ENCODE measurements at places on chromosomes 13 and 19.

GRCh38 chr13:94236872-94237271 lies 242.6 kb downstream of the DCT start:
- DNase-seq, result no peak

- DNase-seq, result peak; percentile 66
These were observed 28.2 kb downstream of the CKM start for GRCh38 chr19:45294291-45295029.

GRCh38 chr13:79392882-79393563 lies 13.0 kb downstream of the RBM26 start:
- DNase-seq, result no peak

- DNase-seq, result no peak
These were observed 584 bp downstream of the SMG9 start for GRCh38 chr19:43754253-43754502.

DNA sequence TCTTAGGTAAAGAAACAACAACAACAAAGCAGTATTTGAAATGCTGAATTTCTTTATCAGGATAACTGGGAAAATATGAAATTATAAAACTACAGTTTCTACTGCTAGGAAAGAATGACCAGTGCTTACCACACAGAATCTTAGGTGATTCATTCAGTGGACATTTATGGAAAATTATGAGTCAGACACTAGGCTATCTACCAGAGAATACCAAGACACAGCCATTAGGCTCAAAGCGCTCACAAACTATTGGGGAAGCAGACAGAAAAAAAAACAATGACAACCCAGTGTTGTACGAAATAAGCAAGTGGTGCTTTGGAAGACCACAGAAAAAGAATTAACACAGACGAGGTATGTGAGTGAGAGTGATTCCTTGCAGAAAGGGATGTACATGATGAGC lies 1019.5 kb downstream of the PCDH9 start:
- no peak for DNase-seq

GRCh38 chr13:106361621-106362020 lies 173.8 kb downstream of the EFNB2 start:
- no peak for DNase-seq

DNA sequence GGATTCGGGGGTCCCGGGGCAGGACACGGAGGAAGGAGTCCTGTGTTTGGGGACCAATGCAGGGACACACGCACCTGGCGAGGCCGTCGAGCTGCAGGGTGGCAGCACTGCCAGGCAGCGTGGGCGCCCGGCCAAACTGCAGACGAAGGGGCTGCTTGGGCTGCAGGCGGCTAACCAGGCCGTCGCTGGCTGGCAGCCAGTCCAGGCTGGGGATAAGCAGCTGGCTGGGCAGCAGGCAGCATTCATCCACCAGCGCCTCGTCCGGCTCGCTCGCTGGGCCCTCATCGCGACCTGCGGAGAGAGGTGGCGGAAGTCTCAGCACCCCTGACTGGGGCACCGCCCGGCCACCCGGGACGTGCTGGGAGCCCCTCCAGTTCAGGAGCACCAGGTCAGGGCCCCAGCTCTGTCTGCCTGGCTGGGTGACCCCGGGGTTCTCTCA lies 11.5 kb downstream of the CFD start:
- DNase-seq, result no peak

- DNase-seq, result no peak
These were observed 114.2 kb downstream of the NUFIP1 start for GRCh38 chr13:44874886-44875630.

GRCh38 chr13:76425935-76426334 lies 460.3 kb downstream of the KCTD12 start:
- DNase-seq, result no peak

DNA sequence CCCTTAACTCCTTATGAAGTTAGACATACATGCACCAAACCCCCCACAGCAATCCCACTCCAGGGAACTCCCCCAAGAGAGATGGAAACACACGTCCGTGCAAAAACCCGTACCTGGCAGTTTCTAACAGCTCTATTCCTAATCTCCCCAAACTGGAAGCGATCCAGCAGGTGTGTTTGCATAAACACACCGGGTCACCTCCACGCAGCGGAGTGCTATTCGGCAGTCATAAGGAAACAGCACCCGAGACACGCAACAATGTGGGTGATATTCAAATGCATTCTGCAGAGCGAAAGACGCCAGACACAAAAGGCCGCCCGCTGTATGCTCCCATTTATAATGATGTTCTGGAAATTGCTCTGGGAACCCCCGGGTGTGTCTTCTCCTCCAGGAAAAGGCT lies 6.8 kb upstream of the ZNRF4 start:
- DNase-seq, result no peak

GRCh38 chr19:13819238-13819637 lies 24.0 kb downstream of the ZSWIM4 start:
- DNase-seq, result no peak

DNA sequence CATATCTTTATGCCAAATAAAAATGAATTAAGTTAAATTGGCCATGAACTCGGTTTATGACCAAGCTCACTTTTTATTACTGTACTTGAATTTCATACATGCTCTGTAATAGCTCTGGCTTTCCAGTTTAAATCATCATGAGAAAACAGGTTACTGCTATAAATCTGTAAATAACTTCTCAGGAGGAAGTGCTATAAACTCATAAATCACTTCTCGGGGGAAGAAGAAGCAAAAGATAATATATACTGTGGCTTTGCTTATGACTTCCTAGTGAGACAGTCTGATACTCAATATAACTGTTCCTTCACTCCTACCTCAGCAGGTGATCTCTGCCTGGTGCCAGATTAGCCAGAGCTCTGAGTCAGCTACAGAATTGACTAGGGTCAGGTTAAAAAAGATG lies 12.5 kb downstream of the SUPT20H start:
- no peak for DNase-seq

DNA sequence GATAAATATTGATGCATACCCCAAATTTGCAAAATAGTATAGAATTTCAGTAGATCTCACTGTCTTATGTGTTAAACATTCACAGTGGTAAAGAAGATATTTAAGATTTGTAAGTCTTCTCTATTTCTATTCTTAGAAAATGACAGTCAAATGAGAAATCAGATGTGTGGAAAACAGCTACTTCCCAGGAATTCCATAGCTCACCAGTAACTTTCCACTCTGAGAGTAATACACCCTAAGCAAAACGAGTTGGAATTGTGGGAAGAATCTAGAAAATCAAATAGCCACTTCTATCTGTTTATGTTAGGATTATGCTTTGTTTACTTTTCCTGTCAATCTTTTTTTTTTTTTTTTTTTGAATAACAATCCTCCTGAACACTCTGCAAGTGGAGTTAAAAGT lies 69.1 kb downstream of the FLT1 start:
- DNase-seq, result no peak

DNA sequence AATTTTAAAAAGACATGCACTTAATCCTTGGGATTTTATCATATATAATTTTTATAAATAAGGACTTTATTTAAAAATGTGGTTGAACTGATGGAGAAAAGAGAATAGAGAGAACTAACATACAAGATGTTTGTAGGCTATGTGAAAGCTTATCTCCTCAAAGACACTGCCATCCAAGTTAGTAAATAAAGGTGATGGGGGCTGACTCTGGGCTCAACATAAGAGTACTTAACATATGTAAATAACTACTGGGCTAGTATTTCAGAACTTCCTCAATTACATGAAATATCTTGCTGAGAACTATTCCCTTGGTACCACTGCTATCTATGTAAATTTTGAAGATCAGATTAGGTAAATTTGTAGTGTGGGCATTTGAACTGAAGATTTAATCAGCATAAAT lies 1017.3 kb upstream of the PCDH20 start:
- DNase-seq, result no peak

GRCh38 chr19:18279516-18280246 lies 1.7 kb downstream of the JUND start:
- peak; percentile 98 for DNase-seq

DNA sequence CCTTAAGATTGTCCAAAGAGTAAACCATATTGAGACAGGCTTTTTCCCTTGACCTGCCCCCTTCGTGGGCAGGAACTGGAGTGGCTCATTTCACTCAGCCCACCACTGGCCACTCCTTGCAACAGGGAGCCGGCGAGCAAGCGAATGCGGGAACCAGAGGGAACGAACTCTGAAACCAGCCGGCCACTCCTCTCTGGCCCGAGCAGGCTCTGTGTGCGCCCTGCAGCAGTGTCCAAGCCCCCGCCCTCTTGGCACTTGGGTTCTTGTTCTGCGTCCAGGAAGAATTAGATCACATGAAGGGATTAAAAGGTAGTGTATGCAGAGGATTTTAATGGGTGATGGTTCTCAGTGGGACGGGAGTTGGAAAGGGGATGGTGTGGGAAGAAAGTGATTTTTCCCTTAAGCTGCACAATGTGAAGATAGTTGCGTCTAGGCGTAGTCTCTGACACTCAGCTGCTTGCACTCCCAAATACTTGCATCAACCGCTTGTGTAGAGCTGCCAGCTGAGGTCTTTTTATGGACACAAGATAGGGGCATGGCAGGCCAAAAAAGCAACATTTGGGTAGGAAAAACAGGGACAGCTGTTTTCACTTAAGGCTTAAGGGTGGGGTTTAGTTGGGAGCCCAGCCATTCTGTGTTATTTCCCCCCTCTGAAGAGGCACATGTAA lies 1209.7 kb upstream of the PCDH20 start:
- no peak for DNase-seq

DNA sequence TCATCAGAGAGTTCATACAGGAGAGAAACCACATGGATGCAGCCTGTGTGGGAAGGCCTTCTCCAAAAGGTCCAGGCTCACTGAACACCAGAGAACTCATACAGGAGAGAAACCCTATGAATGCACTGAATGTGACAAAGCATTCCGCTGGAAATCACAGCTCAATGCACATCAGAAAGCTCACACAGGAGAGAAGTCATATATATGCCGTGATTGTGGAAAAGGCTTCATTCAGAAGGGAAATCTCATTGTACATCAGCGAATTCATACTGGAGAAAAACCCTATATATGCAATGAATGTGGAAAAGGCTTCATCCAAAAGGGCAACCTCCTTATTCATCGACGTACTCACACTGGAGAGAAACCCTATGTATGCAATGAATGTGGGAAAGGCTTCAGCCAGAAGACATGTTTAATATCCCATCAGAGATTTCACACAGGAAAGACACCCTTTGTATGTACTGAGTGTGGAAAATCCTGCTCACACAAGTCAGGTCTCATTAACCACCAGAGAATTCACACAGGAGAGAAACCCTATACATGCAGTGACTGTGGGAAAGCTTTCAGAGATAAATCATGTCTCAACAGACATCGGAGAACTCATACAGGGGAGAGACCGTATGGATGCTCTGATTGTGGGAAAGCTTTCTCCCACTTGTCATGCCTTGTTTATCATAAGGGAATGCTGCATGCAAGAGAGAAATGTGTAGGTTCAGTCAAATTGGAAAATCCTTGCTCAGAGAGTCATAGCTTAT lies 17.7 kb downstream of the ZNF613 start:
- no peak for DNase-seq

DNA sequence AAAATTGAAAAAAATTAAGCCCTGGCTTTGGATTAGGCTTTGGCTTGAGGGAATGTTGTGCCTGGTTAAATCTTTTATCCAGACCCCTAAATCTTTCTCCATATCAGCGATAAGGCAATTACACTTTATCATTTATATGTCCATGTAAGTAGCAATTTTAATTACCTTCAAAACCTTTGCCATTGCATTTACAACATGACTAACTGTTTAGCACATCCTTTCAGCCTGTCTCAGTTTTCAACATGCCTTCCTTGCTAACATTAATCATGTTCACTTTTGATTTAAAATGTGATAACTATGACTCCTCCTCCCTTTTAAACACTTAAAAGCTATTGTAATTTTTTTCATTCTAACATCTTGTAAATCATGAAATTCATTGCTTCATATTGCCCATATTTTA lies 583.7 kb downstream of the SLITRK1 start:
- no peak for DNase-seq

- no peak for DNase-seq
These were observed 8.5 kb downstream of the SOX21 start for GRCh38 chr13:94703721-94704314.

DNA sequence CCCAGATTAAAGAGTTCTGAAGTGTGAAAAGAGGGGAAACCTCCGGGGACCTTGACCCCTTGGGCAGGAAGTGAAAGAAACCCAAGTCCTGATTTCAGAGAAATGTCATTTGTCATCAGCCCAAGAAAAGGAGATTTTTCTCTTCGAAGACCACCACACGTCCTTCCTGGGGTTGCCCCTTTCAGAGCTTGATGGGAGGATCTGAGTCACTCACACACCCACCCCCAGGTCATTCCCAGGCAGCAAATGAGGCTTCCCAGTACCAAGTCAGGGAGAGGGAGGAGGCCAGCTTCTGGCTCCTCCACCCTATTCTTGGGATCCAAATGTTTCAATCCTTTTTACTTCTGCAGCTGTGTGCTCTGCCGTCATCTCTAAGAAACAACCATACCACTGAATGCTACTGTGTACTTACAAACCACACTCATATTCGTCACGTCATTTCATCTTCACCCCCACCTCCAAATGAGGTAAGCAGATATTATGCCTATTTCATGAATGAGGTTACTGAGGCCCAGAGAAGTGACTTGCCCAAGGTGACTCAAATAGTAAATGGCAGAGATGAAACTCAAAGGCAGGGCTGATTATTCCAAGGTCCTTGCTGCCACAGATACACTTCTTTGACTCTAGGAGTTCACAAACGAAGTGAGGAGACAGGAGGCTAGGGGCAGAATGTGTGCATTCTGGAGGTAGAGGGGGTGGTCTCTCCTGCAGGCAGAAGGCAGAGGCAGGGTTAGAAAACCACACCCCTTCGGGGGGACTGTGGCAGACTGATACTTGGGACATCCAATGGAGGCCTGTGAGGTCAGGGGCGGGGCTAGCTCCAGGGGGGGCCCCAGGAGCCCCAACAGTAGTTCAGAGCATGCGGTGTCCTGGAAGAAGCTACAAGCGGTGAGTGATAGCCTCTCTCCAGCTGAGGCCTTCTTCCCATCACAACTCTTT lies 5.0 kb upstream of the KMT2B start:
- no peak for DNase-seq
